ENCODE measurements at places on chromosomes 11 and 22.

GRCh38 chr11:8266246-8267241, 2.9 kb upstream of the LMO1 start:
- no peak for DNase-seq

DNA sequence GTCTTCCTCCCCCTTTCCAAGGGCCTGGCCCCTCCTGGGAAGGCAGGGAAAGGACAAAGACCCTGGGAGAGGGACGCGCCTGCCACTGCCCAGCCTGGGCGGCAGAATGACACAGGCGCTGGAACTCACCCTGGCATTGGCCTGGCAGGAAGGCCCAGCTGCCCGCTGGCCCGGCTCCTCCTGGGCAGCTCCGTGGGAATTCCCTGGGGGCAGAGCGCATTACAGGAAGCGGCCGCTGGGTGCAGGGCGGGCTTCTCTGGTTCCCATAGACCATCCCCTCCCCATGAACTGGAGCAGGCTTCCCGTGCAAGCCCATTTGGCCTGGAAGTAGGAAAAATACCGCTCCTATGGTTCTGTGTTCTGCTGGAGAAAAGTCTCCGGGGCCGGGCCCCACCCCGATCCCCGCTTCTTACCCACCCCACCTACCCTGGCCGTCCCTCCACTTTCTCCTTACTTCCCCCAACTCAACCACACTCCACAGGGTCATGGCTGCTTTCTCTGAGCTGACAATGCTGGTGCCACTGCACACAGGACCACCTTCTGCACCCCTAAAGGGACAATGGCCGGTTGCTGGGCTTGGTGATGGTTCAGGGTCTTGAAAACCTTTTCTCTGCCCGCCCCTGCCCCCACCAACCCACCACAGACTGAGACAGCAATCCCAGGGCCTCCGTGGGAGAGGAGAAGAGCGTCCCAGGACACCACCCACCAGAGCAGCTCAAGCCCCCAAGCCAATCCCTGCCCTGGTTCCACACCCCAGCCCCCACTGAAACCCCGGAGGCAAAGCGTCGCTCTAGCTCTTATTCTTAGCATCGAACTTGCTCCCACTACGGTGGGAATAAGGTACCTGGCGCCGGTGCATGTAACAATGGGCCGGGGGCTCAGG, 58.9 kb downstream of the LINC01488 start:
- no peak for DNase-seq

- DNase-seq: no peak
Measured at GRCh38 chr11:76103460-76103859, 102.8 kb downstream of the WNT11 start.

GRCh38 chr22:24181088-24181995, at the start of gene SUSD2:
SUSD2 (plus strand) TSS chr22:24181487; CDS start chr22:24181520, 33 bp downstream.
- no peak for DNase-seq

DNA sequence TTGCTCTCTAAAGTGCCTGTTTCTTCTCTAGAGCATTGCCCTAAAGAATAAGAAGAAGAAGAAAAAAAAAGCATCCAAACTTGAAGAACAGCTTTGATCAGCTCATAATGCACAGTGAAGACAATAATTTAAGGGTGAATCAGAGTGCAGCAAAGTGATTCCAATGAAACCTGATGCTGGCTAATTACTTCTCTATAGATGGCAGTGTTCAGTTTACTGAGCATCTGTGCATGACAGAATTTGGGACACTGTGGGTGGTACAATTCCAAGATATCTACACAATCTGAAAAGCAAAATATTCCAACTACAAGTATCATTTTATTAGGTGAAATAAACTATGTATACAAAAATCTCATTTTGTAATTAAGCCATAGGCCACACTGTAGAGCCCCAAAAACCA, 450.5 kb upstream of the CCDC90B start:
- no peak for DNase-seq

GRCh38 chr11:118180300-118180703, 3.9 kb upstream of the SCN2B start:
- no peak for DNase-seq

GRCh38 chr11:19453651-19454257, 213.0 kb upstream of the E2F8 start:
- no peak for DNase-seq

DNA sequence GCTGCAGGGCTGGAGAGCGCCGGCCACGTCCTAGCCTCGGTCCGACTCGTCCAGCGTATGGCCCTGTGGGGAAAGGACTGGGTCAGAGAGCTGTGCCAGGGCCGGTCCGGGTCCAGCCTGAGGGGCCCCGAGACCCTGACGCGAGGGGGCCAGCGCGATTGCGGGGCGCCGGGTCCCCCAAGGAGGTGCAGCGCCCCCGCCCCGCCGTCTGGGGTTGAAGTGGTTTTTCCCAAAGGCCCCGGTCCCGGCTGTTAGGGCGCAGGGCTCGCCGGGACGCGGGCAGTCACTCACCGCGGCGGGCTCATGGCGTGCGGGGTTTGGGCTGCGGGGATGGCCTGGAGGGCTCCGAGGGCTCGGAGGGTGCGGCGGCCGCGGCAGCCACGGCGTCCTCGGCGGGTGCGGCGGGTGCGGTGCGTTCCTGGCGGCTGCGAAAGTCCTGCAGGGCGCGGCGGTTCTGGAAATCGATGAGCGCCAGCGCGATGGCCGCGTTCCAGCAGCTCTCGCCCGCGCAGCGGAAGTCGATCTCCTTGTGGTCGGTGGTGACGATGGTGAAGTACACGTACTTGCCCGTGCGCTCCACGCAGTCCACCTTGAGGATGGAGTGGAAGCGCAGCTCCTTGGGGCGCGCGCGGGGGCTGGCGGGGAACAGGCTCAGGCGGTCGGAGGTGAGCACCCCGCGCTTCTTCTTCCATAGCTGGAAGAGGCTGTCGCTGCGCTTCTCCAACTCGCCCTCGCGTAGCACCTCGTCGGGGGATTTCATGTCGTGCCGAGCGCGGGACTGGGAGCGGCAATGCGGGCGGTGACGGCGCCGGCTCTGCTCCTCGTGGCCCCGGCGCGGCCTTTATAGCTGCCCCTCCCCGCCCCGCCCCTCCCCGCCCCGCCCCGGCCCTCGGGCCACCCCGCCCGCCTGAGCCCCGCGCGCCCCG, at the start of gene PHLDA2:
Gene PHLDA2, minus strand, starts transcription at position 816 of the 926 bp plus-strand sequence. Its CDS starts 56 bp downstream, at position 760.
- peak; percentile 83 for DNase-seq

GRCh38 chr11:8234425-8234821, 29.3 kb downstream of the LMO1 start:
- DNase-seq: peak; percentile 84

DNA sequence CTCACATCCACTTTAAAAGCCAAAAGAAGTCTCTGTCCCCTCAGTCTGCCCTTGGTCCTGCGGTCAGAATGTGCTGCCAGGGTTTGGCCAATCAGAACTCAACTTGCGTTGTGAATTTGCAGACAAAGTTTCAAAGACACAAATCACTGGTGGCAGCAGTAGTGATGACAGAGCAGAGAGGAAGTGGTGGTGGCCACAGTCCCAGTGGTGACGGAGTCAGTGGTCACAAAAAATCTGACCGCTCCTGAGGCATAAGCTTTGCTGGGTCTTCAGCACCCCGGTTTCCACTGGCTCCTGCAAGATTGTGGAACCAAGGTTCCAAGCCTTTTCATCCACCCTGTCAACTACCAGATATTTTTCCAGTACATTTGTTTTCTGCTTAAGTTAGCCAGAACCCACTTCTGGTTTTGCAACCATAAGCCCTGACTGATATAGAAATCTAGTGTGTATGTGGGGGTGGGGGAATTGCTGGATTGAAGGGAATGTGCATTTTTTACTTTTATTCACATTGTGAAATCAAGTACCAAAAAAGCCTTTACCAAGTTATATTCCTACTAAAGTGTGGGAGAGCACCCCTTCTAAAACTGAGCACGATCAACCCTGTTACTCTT, 112.3 kb downstream of the TMPRSS5 start:
- peak; percentile 5 for DNase-seq

DNA sequence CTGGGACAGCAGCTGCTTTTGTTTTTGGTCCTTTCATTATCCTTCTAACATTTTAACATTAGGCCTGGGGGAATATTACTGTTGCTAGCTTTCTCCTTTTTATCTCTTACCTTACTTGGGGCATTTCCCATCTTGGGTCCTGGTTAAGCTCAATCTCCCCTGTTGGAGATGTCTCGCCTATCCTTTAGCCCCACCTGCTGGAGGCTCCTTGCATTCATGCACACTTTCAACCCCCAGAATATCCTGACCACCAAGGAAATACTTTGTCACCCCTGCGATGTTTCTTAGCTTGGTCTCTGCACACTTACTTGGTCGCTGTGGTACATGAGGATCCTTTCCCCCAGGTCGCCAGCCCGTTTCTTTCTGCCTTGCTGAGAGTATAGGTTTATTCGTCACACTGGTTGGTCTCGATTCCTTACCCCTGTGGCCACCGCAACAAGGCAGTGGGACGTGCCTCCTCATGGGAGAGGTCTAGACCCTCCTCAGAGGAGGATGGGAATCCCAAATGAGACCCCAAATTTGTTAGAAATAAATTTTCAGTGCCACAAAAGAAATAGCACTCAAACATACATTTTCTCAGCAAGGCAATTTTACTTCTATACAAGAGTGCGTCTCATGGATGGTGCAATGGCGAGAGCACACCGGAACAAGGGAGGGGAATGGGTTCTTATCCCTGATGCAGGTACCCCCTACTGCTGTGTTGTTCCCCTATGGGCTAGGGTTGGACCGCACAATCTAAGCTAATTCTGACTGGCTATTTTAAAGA, 5.4 kb upstream of the TXN2 start:
- no peak for DNase-seq

- no peak for DNase-seq
Measured at GRCh38 chr11:34135439-34135838, 30.0 kb downstream of the NAT10 start.

- DNase-seq: no peak
Measured at GRCh38 chr11:2587132-2587930, 112.5 kb downstream of the KCNQ1OT1 start.

GRCh38 chr22:38873469-38874411, 1.7 kb upstream of the CBX6 start:
- DNase-seq: no peak

DNA sequence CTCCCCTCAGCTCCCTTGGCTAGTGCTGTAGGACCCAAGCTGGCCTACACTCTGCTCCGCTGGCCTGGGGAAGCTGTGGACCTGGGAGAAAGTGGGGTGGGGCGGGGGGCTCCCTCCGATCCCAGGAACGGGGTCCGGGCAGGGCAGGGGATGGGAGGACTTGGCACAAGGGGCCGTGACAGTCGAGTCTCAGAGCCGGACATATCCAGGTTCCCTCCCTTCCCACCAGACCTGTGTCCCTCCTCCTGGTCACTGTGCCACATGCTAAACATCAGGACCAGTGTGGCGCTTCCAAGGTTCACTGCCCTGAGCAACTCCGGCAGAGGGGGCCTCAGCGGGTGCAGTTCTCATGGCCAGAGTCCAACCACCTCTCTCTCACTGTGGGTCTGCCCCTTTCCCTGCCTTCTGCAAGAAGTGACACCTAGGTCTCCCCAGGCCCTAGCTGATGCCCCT, 2.0 kb downstream of the DUSP8 start:
- no peak for DNase-seq

- no peak for DNase-seq
Measured at GRCh38 chr22:35218079-35218478, 39.2 kb upstream of the HMGXB4 start.

- DNase-seq: no peak
Measured at GRCh38 chr11:22115470-22116029, 77.3 kb upstream of the ANO5 start.

DNA sequence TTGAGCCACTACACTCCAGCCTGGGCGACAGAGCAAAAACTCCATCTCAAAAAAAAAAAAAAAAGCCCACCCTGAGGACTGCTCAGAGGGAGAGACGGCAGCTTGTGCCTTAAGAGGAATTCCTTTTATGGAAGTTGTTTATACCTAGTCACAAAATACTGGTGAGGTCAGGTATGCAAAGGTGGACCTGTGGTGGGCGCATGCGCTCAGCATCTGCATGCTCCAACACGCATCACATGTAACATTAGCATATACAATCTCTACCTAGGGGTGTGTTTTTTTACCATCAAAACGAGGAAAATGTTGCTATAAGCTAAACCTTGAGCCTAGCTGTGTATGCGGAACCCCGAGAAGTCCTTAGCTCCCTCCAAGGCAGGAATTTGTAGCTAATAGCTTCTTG, 6.8 kb upstream of the SART1 start:
- no peak for DNase-seq

DNA sequence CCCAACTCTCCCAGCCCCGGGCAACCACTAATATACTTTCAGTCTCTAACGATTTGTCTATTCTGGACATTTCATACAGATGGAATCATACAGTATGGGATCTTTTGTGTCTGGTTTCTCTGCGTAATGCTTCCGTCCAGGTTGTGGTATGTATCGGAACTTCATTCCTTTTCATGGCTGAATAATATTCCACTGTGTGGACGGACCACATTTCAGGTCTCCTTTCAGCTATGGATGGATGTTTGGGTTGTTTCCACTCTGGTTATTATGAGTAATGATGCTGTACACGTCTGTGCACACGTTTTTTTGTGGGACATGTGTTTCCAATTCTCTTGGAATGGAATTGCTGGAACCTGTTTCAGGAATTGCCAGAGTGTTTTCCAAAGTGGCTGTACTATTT, 17.4 kb upstream of the CPT1A start:
- no peak for DNase-seq

GRCh38 chr11:67632175-67632981, 2.6 kb upstream of the NUDT8 start:
- no peak for DNase-seq

- DNase-seq: no peak
Measured at GRCh38 chr22:35805466-35805865, 87.8 kb downstream of the APOL5 start.

GRCh38 chr22:37283393-37283937, 1.2 kb downstream of the CYTH4 start:
- DNase-seq: no peak

DNA sequence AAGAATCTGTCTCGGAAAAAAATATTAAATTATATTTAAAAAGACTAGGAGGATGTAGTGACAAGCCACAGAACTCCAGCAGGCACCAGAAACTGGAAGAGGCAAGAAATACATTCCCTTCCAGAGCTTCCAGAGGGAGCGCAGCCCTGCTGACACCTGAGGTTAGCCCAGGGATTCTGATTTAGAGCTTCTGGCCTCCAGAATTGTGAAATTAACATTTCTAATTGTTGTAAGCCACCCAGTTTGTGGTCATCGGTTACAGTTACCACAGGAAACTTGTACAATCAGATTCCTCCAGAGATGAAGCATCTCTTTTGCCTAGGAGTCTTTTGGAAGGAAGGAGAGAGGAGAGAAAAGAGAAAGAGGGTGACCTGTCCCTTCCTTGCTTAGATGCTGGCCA, 6.4 kb upstream of the UBASH3B start:
- no peak for DNase-seq

- DNase-seq: no peak
Measured at GRCh38 chr22:17149076-17149815, 9.8 kb downstream of the HDHD5 start.
